ENCODE measurements at places on chromosomes 2 and 18.

GRCh38 chr18:76259096-76259495 lies 235.9 kb downstream of the ZNF516 start:
- peak; percentile 36 for DNase-seq

DNA sequence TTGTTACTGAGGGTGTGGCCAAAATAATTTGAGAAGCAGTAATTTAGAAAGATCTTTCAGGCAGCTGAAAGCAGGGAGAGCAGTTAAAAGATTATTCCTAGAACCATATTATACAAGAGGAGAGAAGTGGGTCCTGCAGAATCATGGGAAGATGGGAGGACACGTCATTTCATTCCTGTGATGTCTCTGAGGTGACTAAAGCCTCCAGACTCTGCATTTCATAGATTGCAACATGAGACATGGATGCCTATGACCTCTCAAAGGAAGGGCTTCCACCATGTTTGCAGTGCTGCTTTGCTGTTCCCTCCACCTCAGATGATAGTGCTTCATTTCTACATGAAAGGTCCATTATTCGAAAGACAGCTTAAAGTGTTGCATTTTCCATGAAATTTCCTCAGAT lies 788.4 kb downstream of the TSN start:
- no peak for DNase-seq

DNA sequence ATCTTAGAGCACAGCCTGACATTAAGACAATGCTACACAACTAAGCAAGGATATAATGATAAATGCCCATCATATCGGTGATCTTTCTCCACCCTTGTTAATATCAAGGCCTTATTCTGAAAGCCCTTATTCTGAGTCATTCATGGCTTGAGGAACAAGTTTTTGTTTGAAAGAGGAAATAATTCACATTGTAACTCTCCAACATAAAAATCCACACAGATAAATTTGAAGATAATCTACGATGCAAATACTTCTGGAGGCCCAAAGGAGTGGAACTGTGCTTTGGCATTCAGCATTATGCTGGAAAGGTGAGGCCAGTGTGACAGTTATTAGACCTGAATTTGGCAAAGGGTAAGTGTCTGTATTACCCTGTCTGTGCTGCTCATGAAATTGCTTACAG lies 227.4 kb downstream of the MYO3B start:
- no peak for DNase-seq

DNA sequence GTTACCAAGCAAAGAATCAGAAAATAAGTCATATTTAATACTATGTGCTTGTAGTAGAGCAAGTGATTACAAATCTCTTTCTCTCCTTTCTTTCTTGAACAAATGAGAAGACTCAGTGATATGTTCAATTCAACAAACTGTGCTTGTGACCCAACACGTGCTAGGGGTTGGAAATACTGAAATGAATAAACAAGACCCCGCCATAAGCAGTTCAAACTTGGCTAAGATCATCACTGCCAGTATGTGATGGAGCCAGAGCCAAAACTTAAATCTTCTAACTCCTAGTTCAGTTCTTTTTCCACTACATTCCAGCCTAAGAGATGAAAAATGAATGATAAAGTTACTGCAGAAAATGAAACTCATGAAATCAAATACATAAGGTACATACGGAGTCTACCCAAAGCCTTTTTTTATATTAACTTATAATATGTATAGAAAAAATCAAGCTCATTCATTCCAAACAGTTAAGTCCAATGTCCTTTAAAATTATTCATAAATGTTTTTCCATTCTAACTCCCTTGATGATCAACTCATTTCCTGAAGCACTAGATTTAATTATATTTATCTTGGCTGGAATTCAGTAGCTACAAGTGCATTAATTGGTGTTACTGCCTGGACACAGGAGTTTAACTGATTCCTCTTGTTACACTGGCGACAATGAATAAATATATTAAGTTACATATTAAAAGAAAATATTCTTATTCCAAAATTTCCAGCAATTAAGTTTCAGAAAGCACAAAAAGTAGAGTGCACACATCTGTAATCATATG lies 36.0 kb downstream of the GALNT3 start:
- DNase-seq, result no peak

GRCh38 chr2:200136655-200137054 lies 169.8 kb upstream of the SPATS2L start:
- no peak for DNase-seq

- no peak for DNase-seq
Observed at GRCh38 chr2:238890131-238890530, 42.2 kb downstream of the TWIST2 start.

GRCh38 chr2:191341436-191341835 lies 96.2 kb downstream of the MYO1B start:
- no peak for DNase-seq

DNA sequence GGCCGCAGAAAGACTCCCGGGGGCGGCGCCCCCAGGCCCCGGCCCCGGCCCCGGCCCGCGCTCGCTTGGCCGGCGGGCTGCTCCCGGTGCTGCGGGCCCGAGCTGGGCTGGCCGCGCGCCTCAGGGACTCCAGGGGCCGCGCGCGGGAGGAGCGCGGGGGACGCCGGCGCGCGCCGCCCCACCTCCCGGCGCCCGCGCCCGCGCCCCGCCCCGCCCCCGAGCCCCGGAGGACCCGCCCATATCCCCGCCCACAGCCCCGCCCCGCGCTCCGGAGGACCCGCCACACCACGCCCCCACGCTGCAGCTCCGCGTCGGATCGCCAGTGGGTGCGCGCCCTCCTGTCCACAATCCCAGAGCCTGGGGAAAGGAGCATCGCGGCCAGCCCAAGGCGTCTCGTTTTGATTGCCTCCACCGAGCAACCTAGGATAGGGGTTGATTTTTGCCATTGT lies at the start of gene PARD6G:
Gene PARD6G (minus strand): TSS at position 122 of the 449 bp plus-strand sequence. CDS start 166 bp downstream, outside the sequence.
- DNase-seq, result peak; percentile 89

GRCh38 chr18:8749492-8749891 lies 44.1 kb downstream of the MTCL1 start:
- no peak for DNase-seq

DNA sequence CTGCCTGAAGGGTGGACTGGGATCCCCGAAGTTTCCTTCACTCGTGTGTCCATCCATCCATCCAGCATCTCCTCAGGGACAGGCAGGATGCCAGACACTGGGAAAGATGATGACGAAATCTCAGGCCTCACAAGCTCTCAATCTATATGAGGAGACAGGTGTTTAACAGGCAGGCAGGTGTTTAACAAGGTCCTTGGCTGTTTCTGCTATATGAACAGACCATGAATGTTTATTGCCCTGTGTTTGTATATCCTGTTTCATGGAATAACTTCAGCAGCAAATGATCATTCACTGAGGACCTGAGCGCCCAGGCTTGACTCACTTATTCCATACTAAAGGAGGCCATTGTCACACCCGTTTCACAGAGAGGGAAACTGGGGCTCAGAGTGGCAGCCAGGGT lies 685.8 kb upstream of the HS6ST1 start:
- no peak for DNase-seq

DNA sequence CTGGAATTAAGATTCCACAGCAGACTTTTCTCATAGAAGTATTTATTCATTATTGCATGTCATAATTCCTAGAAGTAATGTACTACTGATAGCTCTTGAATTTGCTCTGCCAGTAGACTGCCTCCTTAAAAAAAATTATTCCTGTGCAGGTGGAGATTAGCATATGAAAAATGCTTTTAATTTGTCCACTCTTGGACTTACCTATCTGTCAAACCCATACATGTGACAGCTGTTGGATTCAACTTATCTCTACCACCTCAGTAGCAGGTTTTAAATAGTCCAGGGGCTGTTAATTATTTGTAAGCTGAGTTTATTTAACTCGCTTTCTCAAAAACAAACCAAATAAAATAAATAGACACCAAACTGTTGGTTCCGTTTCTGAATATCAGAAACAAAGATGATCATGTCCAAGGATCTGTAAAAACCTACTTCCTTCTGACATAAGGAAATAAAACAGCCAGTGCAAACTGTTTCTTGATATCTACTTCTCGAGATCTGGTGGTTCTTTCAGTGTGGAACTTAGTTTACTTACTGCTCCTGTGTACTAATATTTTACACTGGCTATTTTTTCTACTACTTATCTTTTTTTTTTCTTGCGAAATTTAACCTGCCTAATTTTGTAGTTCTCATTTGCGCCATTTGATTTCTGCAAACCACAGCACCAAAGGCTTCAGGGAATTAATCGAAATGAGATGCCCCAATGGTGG lies 44.2 kb downstream of the ZEB2 start:
- DNase-seq, result no peak

DNA sequence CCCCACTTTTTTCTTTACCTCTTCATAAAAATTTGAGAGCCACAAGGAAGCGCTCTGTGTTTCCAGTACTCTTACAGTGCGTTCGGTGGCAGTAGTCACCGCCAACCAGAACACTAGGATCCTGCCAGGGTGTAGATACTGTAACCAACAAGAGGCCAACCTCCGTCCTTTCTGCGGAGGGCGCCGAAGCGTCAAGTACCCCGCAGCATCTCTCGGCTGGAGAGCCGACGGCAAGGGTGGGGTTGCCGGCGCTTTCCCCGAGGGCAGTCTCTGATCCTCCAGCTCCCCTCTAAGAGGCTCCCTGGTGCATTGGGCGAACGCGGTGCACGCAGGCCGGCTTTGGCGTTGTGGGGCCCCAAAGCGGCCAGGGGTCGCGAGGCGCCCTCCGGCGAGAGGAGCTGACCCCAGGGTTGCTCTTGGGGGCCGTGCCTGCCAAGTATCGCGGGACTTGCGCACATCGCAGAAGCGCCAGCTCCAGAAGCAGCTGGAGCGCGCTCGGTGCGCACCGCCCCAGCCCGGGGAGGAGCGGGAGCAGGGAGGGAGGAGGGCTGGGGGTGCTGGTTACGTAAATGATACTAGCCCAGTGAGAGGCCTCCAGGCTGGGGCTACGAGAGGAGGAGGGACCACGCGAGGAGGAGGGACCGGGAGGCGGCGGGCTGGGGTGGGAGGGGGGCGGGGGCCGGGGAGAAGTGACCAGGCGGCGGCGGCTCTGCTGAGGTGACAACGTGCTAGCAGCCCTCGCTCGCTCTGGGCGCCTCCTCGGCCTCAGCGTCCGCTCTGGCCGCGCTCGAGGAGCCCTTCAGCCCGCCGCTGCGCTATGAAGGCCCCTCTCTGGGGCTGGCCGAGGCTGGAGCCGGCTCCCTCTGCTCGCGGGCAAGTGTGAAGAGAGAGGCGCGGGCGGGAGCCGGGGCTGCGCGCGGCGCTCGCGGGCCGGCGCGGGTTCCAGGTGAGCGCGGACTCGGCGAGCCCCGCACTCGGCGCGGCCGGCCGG lies at the start of gene GALNT13:
Gene GALNT13 (plus strand): TSS at position 692 of the 991 bp plus-strand sequence.
- DNase-seq, result peak; percentile 15

DNA sequence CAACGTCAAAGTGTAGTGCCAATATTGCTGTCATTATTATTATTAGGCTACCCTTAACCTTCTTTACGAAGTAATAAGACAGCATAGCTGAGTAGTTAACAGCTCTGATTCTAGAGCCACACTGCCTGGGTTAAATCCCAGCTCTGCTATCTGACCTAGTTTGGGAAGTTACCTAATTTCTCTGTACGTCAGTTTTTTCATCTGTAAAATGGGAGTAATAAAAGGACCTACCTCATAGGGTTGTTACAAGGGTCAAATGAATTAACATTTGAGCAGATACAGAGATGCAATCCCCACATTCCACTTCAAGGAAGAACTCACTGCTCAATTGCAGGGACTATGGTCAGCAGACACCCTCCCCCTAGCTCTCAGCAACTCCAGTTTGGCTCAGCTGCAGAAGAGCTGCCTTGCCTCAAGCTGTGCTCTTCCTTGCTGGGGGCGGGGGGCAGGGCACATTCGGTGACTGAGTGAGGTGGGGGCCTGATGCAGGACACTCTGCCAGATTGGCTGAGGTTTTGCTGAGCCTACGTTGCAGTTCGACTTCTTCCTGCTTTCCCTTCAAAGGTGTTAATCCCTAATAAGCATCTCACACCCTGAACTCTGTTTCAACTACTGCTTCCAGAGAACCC lies 11.0 kb upstream of the LGALSL start:
- DNase-seq, result no peak

DNA sequence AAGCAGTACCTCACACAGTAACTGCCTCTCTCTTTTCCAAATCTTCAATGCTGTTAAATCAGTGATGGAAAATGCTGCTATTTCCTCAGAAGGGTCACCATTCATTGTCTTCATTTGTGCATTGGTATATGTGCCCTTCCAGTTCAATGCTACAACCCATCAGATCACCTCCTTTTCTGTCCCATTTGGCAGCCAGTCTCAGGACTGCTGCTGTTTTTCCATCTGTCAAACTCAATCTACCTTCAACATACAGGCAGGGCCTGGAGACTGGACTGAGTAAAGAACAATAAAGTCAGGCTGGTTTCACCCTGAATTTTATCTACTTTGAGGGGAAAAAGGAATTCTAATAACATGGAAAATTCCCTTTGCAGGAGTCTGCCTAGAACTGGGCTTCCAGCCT lies 17.9 kb downstream of the ZNF385B start:
- no peak for DNase-seq

DNA sequence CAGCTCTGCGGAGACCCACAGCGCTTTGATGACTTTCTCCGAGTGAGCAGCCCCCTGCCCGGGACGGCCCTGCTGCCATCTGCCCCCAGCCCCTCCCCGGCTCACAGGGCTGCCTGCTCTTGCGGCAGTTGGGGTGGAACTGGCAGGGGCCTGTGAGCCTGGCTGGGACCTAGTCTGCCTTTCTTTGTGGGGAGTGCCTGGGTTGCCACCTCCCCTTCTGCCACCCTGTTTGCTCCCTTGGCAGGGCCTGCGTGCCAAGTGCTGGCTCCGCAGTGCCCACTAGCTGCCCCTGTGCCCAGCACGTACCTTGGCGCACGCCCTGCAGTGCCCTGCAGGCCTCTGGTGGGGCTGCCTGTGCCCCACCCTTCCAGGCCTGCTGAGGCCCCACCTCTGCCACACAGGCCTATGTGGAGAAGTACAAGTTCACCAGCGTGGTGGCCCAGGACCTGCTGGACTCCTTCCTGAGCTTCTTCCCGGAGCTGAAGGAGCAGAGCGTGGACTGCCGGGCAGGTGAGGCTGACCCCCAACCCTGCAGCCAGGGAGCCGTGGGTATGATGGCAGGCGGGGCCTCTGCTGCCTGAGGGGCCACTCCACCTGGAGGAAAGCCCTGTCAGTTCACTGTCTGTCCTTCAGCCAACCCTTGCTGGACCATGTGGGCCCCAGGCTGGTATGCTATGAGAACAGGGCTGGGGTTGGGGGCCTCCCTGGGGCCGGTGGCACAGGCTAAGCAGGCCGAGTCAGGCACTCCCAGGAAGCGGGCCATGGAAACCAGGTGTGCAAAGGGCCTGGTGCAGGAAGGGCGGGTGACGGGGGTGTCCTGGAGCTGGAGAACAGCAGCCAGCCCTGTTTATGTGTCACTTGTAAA lies 7.0 kb downstream of the RNPEPL1 start:
- DNase-seq, result peak; percentile 31

GRCh38 chr2:3097804-3098203 lies 279.8 kb downstream of the EIPR1 start:
- no peak for DNase-seq

- no peak for DNase-seq
Observed at GRCh38 chr2:138500592-138501424, 762 bp upstream of the SPOPL start.

GRCh38 chr2:96400049-96401000 lies 64.8 kb downstream of the NCAPH start:
- no peak for DNase-seq

GRCh38 chr2:235908826-235909225 lies 259.4 kb downstream of the GBX2 start:
- DNase-seq, result no peak
